ENCODE measurements at places on chromosomes 1 and 21.

DNA sequence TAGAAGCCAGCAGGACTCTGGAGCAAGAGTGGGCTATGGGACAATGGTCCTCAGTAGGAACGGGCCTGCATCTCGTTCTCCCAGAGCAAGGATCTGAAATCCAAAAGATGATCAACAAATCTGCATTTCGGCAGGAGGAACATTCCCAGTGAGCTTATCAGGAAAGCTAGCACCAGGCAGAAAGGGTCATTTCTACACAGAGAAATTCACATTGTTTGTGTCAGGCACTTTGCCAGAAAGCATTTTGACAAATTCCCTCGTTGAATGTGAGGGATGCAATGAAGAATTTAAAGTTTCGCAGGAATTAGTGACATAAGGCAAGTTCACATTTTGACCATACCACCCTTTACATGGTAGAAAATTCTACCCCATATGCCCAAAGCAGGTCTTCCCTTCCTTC, 31.6 kb upstream of the ETS2 start:
- no peak for DNase-seq

- peak; percentile 74 for DNase-seq
These were observed 48.9 kb downstream of the CHML start for GRCh38 chr1:241591317-241591716.

DNA sequence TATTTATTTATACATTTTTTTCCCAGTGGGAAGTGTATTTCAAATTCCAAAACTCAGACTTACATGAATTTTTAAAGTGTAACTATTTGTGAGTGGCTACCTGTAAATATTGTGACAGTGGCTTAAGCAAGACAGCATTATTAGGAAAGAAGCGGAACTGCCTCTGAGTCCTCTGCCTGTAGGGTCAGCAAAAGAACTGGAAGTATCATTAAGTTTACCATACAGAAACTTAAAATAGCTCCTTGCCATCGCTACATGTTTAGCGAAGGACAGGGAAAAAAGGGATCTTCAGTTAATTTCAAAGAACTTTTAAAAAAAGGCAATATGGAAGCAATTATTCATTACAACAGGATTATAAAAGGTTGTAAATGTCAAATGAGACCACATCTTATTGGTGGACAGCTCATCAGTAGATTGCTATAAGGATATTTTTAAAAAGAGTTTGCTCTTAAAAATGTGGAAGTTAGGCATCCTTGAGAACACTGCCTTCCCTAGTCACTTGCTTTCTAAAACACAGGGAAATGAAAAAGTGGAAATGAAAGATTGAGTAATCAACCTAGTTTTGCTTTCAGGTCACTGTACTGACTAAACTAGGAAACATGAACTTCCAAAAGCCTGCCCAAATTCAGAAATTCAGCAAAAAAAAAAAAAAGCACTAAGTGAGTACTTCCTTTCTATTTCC, 39.2 kb downstream of the NSL1 start:
- no peak for DNase-seq

DNA sequence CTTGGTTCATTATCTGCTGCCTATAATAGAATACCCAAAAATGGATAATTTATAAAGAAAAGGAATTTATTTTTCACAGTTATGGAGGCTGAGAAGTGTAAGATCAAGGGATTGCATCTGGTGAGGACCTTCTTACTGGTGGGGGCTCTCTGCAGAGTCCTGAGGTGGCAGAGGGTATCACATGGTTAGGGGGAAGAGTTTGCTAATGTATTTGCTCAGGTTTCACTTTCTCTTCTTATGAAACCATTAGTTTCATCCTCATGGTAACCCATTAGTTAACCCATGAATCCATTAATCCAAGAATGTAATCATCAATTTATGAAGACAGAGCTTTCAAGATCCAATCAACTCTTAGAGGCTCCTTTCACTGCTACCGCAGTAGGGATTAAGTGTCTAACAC, 120.6 kb downstream of the DNM3 start:
- no peak for DNase-seq

DNA sequence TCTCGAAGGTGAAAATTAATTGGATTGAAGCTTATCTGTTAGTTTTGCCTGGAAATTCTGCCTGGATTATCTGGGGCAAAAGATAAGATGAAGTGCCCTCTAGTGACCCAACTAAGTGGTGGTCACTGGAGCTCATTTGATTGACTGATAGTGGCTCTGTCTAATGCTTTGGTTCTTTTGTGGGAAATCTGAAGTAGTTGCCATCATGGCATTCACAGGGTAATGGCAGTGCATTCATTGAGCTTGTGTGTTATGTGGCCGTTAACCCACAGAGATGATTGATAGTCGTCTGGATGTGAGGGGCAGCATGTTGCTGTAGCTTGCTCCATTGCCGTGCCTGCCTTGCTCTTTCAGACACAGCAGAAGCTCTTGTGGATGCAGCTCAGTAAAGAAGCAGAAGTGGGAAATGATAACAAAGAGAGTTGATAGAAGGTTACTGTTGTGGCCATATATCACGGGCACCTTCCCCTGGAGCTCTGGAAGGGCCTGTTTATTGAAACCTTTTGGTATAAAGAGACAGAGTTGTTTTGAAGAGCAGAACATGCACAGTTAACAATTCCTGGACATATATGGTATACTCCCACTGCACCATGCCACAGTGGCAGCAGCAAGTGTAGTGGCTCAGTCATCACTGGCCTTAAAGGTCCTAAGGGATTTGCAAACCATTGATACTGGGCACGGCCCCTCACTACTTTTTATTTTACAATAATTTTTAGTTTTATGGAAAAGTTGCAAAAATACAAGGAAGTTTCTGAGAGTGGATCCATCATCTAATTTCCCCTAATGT, 42.0 kb downstream of the CXADR start:
- no peak for DNase-seq

DNA sequence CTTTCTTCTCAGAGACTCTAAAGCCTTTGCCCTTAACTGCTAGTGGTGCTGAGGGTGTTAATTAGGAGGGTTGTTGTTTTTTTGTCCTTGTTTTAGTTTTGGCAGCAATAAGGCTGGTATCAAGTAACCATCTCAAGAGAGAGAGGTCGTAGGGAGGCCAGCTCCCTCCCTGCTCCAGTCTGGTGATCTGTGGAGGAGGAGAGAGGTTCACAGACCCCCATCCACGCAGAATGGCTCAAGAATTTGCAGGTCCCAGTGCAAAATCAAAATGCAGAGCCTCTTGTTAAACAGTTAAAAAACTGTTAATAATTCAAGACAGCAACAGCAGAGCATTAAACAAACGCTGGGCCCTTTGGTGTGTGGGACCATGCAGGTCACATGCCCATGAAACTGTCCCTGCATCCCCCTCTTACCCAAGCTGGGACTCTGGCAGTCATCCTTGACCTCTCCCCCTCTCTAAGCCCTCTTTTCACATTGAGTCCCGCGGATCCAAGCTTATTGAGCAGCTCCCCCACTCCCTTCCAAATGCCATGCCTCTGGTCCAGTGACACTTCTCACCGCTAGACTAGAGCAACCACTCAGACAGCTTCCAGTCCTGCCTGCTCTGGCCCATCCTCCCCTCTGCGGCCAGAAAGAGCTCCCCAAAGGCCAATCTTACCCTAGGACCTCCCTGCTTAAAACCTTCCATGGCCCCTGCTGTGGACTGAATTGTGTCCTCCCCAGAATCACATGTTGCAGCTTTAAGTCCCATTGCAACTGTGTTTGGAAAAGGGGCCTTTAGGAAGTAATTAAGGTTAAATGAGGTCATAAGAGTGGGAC, 47.7 kb upstream of the RPL11 start:
- DNase-seq = no peak

GRCh38 chr1:81220614-81221071, 580.1 kb upstream of the ADGRL2 start:
- DNase-seq = no peak

- DNase-seq = no peak
These were observed 53.5 kb downstream of the CAPN2 start for GRCh38 chr1:223765719-223766340.

- no peak for DNase-seq
These were observed 95.2 kb downstream of the PBX1 start for GRCh38 chr1:164654200-164654599.
